Left ventricle myocardium inferior (tissue), 1 donor: ENCODE measurements at places on chromosomes 5 and 9.

- peak; percentile 73 for DNase-seq
Observed at GRCh38 chr9:89497978-89498851, at the start of gene SEMA4D. Gene SEMA4D (minus strand): TSS chr9:89498113. CDS start chr9:89405456, 92,657 bp downstream.

DNA sequence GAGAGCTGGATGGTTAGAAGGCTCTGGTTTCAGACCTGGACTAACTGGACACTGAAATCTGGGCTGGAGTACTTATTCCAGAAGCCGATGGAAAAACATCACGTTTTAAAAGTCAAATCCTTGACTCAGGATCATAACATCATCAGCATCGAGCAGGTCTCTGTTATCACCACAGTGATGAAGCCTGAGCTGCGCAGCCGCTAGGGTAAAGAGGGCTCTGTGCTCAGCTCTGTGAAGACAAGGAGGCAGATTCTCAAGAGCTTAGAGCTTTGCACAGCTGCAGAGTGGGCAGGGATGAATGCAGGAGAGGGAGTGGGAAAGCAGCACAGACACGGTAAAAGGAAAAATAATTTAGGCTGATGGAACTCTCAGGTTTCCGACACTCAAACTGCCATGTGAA lies 208.8 kb upstream of the TAS2R1 start:
- no peak for DNase-seq

DNA sequence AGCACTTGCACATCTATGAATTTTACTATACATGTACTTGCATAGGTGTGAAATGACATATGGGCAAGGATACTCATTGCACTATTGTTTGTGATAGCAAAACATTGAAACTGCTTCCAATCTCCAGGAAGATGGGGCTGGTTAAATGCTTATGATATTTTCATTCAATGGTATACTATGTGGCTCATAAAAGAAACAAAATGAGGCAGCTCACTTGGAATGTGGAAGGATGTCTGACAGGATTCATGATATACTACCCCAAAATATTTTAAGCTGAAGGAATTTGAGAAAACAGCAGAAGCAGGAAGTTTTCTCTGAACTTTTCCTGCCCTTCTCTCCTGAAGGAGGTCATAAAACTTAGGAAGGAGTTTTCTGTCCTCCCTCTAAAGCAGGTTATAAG lies 99.6 kb upstream of the CAST start:
- no peak for DNase-seq

- no peak for DNase-seq
Observed at GRCh38 chr5:139636207-139636792, 11.8 kb upstream of the CXXC5 start.

DNA sequence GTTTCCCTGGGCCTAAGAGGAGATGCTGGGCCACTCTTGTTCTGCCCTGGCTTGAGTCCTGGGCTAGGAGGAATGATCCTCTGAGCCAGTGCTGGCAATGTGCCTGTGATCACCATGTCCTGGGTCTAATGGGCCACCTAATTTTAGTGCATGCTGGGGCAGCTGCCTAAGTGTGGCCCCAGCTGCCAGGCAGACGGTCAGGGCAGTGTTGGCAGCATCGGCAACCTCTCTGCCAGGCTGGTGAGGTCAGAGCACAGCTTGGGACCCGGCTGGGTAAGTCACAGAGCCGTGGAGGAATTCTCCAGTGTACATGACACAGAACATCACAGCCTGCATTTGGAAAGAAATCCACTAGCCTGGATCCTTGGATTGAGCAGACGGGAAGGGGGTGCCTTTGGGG lies 21.4 kb upstream of the PITX1 start:
- DNase-seq, result peak; percentile 81

GRCh38 chr9:110691002-110691549 lies 22.5 kb downstream of the MUSK start:
- DNase-seq, result no peak

GRCh38 chr5:172321593-172321992 lies 38.0 kb upstream of the UBTD2 start:
- DNase-seq, result no peak

GRCh38 chr9:2420543-2420942 lies 201.0 kb upstream of the VLDLR start:
- no peak for DNase-seq

DNA sequence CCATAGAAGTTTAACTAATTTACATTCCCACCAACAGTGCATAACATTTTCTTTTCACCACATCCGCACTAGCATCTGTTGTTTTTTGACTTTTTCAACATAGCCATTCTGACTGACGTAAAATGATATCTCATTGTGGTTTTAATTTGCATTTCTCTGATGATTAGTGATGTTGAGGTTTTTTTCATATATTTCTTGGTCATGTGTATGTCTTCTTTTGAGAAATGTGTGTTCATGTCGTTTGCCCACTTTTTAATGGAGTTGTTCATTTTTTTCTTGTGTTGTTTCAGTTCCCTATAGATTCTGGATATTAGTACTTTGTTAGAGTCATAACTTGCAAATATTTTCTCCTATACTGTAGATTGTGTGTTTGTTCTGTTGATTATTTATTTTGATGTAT lies 163.4 kb downstream of the FER start:
- no peak for DNase-seq

GRCh38 chr5:103587185-103587748 lies 24.7 kb upstream of the NUDT12 start:
- DNase-seq, result no peak

DNA sequence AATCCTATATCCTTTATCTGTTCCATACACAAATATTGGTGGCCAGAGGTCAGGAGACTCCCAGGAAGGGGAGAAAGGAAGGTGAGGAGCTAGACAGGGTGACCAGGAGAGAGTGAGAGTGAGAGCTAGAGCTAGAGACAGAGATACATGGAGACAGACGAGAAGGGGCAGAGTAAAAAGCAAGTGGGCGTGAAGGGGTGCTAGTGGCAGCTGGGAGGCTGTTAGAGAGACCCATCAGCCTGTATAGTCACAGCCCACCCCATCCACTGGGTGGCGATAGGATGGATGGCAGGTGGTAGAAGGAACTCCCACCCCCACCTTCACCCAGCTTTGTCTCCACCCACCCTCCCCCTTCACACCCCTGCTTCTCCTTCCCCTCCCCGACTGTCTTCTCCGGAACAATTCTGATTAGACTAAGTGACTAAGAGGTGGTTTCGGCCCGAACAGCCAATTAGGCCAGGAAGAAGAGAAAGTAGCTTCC lies 32.8 kb downstream of the PCDH1 start:
- DNase-seq, result no peak

DNA sequence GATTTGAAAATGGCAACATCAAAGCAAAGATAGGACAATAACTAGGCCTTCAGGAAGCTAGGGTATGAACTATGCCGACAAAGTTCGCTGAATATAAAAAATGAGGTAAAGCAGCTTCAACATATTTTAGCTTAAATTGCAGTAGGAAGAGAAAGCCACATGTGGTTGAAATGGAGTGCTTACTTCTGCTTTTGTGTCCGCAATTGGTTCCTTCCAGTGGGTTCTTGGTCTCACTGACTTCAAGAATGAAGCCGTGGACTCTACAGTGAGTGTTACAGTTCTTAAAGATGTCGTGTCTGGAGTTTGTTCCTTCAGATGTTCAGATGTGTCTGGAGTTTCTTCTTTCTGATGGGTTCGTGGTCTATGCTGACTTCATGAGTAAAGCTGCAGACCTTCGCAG lies 95.2 kb downstream of the APTX start:
- no peak for DNase-seq

GRCh38 chr5:56910210-56910965 lies 992 bp downstream of the SETD9 start:
- DNase-seq, result peak; percentile 53

DNA sequence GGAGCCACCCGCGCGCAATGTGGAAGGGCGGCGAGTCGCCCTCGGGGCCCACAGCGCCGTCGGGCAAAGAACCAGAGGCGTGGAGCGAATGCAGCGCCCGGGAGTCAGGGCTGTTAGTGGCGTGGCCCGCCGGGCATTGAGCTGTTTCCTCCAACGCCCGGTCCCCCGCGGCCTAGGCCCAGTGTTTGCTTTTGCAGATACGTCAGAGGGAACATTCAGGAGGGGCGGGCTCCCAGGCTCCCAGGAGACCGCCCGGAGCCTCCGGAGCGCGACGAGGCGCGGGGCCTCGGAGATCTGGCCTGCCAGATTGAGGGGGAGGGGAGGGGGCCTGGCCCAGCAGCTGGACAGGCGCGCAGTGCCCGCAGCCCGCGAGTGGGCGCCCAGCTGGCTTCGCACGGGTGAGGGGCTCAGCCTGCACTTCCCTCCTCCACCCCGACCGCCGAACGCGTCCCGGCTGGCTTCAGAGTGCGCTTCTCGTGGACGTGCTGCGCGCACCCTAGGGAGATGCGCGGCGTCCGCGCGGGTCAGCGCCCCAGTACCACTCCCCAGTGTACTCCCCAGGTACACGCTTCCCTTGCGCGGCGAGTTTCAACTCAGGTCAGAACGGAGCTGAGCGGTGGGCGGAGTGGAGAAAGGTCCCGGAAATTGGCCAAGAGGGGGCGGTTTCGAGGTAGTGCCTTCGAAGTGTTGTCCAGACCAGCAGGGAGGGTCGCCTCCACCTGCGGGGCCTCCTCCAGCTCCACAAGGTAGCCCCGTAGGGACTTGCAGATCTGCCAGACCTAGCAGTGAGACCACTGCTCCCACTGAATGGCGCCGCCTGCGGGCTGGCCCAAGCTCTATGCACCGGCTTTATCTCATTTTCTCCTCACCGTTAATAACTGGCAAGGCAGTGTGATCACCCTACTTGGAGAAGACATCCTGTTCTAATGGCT lies 130.4 kb downstream of the TMEM174 start:
- no peak for DNase-seq

DNA sequence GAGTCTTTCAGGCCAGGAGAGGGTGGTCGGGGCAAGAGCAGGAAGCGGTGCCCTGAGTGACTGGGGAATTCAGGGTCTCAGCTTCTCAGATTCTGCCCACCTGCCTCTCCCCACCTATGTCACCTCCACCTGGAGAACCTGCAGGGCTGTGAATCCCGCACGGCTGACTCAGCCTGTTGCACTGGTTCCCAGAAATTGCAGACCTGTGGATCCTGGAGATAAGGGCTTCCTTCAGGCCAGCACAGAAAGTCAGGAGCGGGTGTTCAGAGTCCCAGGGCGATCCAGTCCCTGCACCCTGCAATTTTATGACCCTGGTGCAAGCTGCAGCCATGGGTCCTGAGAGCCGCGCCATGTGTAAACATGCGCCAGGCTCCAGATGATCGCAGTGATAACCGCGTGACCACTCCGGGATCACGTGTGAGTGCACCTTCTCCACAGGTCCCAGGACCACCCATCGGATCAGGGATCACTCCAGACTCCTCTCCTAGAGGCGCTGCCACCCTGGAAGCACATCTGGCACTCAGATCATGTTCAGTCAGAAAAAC lies 17.8 kb downstream of the IRX4 start:
- no peak for DNase-seq

DNA sequence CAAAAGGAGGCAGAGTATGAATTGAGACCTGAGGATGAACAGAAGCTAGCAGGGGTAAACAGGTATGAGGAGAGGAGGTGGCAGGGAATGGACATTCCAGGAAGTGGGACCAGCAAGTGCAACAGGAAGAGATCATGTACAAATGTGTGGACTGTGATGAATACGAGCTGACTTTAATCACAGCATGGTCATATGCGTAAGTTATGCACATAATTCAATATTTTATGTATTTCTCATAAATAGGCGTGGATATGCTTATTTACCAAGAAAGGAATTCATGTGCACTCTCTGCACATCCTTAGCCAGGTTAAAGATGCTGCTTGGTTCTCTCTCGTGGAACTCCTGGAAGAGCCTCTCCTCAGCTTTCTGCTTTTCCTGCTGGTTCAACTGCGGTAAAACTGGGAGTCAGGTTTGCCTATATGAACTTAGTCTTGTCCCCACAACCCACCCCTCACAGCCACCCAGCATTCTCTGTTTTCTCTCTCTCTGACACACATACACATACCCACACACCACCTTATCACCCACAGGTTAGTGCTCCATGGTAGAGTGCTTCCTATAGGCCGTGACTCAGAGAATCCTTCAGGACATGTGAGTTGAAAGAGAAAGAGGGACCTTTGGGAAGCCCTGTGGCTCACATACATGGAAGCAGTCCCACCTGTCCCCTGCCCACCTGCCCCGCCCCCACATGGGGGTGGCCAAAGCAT lies 35.7 kb downstream of the TRPC7 start:
- no peak for DNase-seq

DNA sequence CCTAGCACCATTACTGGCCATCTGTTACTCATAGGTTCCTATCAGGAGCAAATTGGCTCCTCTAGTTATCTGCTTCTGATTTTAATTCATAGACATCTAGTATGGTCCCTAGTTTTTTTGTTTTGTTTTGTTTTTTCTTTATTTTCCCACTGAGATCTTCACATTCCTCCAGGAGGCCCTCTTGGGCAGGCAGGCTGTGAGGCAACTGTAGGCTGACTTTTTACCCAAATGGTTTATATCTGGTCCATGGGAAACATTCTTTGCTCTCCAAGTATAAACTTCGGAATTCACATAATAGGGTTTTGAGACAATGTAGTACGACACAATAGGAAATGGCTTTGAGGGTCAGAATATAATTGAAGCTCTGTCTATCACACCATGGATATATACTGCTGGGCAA lies 250.9 kb upstream of the DAB2 start:
- no peak for DNase-seq

GRCh38 chr5:103849934-103850333 lies 287.3 kb upstream of the NUDT12 start:
- DNase-seq, result no peak

GRCh38 chr5:59768152-59769040 lies 125.1 kb downstream of the PDE4D start:
- DNase-seq, result peak; percentile 25

DNA sequence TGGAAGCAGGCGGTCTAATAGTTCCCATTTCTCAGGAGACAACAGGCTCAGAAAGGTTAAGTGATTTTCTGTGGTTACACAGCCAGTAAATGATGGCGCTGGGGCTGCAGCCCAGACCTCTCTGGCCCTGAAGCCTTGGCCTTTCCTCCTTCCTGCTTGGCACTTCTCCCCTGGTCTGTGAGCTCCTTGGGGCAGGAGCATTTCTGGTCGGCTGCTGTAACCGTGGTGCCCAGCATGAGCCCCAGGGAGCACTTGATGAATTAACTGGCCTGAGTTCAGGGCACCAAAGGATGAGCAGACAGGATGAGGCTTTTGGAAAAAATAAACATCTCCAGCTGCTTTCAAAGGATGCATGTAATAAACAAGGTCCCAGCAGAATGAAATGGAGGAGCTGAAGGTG lies 30.2 kb downstream of the CDHR2 start:
- DNase-seq, result no peak

DNA sequence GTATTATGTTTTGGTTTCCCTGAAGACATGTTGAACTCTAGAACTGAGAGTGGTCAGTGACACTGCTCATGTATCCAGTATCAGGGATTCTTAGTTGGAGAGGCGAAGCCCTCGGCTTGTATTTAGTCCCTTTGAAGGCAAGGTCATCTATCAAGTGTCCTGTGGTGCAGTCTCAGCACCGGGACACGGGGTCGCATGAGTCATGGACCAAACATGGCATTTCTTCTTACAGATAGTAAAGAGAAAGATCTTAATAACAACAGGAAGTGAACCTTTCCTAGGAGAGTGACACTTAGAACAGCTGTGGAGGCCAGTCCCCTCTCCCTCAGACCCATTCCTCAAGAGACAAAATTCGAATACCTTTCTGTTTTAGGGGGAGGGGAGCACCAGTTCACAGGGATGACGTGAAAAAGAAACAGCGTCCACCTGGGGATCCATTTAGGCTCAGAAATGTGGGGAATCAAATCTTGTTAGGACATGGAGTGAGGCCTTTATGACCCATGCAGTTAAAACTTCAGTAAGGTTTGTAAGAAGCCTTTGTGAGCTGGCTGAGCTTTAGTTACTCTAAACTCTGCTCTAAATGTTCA lies 86.5 kb downstream of the ADGRV1 start:
- DNase-seq, result no peak

GRCh38 chr5:124849774-124850173 lies 103.3 kb upstream of the ZNF608 start:
- DNase-seq, result no peak
